Activated T-cell treated with anti-CD3 and anti-CD28 coated beads, Interleukin-2, amount 50 U/mL, for 4 hours (primary cell): ENCODE measurements at places on chromosomes 7 and 10.

DNA sequence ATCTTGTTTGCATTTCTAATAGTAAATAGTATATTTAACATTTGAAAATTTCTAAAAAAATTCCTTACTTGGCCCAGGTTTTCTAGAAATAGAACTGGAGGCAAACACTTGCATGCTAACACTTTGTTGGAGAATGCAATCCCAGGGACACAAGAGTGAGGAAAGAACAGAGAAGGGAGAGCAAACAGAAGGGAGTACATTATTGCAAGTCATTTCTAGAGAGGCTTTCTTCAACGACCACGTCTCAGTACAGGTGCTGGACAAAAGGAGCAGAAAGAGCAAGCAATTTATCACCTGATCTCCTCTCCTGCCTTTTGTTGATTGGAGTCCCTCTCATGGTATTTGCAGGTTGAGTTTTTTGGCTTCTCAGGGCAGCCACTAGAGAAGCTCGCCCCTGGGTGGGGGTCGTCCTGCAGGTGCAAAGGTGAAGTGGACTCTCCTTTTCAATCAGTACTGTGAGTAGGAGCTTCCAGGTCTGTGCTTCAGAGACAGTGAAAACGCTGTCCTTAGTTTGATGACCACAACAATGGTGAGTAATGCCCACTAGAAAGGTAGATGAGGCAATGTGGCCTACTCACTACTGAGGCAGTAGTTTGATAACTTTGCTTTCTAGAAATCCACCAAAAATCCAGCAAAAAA, 5.2 kb downstream of the CPED1 start:
- DNase-seq: no peak

DNA sequence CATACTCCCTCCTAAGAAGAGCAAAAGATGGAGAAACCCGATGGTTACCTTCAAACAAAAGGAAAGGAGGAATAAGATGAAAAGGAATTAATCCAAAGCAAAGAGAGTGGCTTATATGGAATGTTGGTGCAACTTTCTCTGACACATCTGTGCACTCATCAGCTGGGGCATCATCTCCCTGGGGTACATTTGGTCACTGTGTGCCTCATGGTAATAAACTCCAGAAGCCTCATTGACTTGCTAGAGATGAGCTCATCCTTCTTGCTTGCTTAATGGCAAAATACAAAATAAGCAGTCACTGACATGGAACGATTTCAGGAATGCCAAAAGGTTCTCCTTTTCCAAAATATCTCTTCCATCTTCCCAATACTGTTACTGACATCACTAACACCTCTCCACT, 22.5 kb downstream of the CAV1 start:
- DNase-seq: no peak

DNA sequence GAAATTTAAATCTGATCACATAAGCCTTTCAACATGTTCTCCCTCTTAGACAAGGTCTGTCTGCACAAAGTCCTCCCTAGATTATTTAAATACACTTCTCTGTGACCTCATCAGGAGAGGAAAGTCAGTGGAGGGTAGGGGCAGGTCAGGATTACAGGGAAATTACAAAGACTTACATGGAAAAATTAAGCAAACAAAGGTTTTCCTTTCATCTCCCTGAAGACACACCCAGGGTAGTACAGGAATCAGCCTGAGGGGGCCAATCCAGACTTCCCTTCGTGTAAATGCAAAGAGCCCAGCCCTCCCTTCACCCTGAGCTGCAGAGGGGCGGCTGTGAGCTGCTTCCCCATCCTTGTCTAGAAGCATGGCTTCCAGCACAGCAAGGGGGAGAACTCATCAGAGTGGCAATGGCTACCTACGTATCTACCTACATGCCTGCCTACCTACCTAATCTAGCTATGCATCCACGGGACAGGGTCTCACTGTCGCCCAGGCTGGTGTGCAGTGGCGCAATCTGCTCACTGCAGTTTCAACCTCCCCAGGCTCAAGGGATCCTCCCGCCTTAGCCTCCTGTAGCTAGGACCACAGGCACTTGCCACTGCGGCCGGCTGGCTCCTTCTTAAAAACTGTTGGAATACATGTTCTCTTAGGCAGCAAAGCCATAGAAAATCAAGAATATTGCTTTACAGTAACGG, 33.2 kb downstream of the PITRM1 start:
- no peak for DNase-seq

- DNase-seq: no peak
Measured at GRCh38 chr10:61821153-61821552, 80.3 kb upstream of the ARID5B start.

- DNase-seq: no peak
Measured at GRCh38 chr10:76436401-76436811, 1005.0 kb downstream of the LRMDA start.

- no peak for DNase-seq
Measured at GRCh38 chr10:103238506-103239252, 7.0 kb upstream of the RPEL1 start.

DNA sequence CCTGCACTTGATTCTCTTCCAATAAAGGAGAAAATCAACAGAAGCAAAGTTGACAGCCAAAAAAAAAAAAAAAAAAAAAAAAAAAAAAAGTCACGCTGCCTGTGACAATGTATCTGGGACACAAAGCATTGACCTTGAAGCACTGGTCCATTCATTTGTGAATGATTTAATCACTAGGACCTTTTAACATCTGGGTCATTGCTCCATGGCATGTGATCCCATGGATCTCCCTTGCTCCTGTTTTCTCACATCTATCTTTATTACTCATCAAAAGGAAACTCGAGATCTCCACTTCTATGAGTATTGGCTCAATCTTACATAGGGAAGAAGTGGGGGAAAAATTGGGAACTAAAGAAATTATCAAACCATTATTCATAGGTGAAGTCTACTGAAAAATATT, 89.6 kb upstream of the SMIM30 start:
- DNase-seq: no peak

- no peak for DNase-seq
Measured at GRCh38 chr10:124943301-124944092, 1.6 kb downstream of the ZRANB1 start.

GRCh38 chr10:61758433-61758832, 95.7 kb downstream of the CABCOCO1 start:
- DNase-seq: no peak

GRCh38 chr10:97542169-97543024, 30.2 kb upstream of the ANKRD2 start:
- peak; percentile 25 for DNase-seq
